8988T (cell line): ENCODE measurements at places on chromosomes 6 and 20.
A peak's percentile ranks its signal among the peaks of the same experiment; 100 is the strongest.

DNA sequence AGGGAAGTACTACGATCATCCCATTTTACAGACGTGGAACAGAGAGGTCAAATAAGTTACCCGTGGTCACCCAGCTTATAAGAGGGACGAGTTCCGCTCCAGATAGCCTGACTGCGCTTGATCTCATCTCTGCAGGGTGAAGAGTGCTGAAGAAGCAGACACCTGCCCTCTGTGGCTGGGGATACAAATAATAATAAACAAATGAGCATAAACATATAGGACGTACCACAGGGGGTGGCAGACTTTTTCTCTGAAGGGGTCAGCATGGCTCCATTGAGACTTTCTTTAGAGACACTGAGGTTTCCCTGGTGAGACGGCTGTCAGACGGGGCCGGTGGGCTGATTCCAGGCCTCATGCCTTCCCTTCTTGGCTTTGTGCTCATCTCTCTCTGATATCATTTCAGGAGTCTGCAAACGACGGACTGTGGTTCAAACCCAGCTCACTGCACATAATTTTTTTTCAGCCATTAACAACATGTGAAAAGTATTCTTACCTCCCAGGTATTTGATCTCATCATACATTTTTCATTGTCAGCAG is 47.1 kb downstream of the IRF4 start:
- no peak for DNase-seq

- DNase-seq: no peak
Measured at GRCh38 chr20:57380081-57380750, 11.0 kb upstream of the RBM38 start.

DNA sequence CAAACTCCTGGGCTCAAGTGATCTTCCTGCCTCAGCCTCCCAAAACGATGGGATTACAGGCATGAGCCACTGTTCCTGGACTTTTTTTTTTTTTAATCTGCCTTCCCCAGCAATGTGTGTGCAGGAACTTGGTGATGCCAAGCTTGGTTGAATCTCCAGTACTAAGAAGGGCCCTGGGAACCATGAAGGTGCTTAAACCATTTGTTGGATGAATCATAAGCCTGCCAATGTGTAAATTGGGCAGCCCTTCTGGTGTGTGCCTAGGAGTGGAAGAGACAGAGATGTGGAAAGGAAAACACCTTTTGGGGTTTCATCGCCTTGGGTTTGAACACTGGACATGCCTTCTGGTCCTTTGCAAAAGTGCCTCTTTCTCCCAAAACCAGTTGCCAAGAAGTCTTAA is 7.1 kb upstream of the SPO11 start:
- DNase-seq: no peak

GRCh38 chr20:62969939-62970306 is 17.4 kb downstream of the SLC17A9 start:
- DNase-seq: no peak

- no peak for DNase-seq
Measured at GRCh38 chr6:114131945-114132344, 161.0 kb upstream of the HDAC2 start.

DNA sequence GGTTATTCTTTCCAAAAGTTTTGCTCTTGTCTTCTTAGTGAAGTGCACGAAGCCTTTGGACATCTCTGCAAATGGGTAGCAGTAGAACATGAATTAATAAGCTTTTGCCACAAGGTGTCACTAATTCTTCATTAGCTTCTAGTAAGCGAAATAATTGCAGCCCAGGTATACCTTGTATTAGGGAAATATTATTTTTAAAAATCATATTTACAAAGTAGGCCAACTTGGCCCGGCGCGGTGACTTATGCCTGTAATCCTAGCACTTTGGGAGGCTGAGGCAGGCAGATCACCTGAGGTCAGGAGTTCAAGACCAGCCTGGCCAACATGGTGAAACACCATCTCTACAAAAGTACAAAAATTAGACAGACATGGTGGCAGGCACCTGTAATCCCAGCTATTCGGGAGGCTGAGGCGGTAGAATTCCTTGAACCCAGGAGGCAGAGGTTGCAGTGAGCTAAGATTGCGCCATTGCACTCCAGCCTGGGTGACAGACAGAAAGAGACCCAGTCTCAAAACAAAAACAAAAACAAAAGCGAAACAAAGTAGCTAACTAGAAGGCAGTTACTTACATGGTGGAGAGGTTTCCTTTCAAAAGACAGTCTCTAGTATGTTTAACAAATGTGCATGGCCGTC is 8.8 kb upstream of the RSPH3 start:
- no peak for DNase-seq

GRCh38 chr20:34581341-34582184 is 23.0 kb downstream of the MAP1LC3A start:
- no peak for DNase-seq

DNA sequence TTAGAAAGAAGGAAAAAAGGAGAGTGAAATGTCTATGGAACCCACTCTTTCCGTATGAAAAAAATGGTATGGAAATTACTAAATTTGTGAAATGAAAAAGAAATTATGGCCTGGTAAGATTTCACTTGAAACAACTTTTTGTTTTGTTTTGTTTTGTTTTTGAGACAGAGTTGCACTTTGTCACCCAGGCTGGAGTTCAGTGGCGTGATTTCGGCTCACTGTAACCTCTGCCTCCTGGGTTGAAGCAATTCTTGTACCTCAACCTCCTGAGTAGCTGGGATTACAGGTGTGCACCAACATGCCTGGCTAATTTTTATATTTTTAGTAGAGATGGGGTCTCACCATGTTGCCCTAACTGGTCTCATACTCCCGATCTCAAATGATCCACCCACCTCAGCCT is 17.8 kb upstream of the GSTA5 start:
- no peak for DNase-seq

- DNase-seq: peak; percentile 28
Measured at GRCh38 chr6:30037182-30037788, 23.8 kb upstream of the POLR1H start.

DNA sequence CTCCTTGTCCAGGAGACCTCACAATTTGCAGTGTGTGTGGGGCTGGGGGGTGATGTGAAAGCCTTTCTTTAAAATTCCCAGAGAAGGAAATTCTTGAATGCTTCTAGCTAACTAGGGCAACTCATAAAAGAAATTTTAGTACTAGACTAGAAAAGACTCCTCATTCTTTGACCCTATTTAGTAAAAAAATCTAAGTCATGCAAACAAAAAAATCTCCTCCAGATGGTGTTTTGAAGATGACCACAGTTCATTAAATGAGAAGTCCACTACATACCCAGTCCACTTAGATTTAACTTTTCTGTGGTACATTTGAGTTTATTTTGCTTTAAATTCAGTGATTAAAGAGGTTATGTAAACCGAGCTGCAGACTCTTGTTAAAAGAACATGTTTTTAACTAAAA is 67.5 kb downstream of the NDUFAF5 start:
- DNase-seq: no peak

- DNase-seq: no peak
Measured at GRCh38 chr6:141988954-141989705, 143.6 kb upstream of the GJE1 start.

DNA sequence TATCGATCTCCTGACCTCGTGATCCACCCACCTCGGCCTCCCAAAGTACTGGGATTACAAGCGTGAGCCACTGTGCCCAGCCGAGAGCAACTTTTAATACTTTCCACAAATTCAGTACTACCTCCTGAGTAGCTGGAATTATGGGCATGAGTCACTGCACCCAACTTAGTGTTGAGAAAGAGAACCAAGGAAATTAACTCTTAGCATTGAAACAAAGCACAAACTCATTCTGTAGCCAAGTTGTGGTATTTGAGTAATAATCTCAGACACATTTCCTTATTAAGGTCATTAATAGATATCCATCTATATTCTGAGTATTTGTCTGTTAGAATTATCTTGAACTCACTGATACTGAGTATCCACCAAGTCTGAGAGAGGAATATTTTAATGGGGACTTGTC is 14.3 kb upstream of the ELOVL2 start:
- no peak for DNase-seq

- peak; percentile 2 for DNase-seq
Measured at GRCh38 chr6:97586344-97586743, 303.3 kb upstream of the MMS22L start.

DNA sequence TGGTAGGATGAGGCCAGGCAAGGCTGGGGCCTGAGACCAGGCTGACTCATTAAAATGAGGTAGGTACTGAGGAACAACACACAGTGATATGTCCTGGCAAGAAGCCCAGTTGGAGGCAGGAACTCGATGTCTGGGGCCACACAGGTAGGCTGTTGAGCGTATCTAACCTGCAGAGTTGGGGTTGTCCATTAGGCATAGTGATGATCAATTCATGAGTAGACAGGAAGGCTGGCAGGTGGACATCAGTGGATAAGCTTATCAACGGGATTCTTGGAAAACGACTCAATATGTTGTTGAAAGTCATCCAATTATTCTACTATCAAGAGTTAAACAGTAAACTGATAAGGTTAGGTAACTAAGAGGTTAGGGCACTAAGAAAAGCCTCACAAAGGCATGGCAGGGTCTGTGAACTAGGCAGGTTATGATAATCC is 193.2 kb upstream of the COL21A1 start:
- DNase-seq: no peak

- DNase-seq: no peak
Measured at GRCh38 chr6:143215363-143215762, 154.7 kb downstream of the AIG1 start.

DNA sequence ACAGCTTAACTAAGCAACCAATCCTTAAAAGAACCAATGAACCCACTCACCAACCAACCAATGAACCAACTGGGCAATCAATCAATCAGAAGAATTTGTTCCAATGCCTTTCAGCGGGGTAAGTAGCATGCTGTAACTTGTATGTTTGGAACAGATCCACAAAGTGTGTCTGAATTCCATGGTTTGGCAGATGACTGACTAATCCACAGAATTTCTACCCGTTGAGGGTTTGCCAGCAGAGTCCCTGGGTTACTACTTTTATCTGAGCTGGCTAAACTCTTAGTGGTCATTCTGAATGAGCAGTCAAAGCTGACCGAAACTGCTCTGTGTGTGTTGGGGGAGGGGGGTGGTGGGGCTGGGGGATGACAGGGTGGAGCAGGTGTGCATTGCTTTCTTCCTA is 125.0 kb upstream of the JAG1 start:
- DNase-seq: no peak

GRCh38 chr20:16662467-16662866 is 67.4 kb upstream of the SNRPB2 start:
- DNase-seq: no peak

- DNase-seq: no peak
Measured at GRCh38 chr6:136994782-136995181, 50.0 kb downstream of the IL20RA start.

GRCh38 chr6:84835340-84835739 is 70.9 kb upstream of the TBX18 start:
- no peak for DNase-seq

- peak; percentile 76 for DNase-seq
Measured at GRCh38 chr6:21594416-21595281, 1.1 kb downstream of the SOX4 start.

DNA sequence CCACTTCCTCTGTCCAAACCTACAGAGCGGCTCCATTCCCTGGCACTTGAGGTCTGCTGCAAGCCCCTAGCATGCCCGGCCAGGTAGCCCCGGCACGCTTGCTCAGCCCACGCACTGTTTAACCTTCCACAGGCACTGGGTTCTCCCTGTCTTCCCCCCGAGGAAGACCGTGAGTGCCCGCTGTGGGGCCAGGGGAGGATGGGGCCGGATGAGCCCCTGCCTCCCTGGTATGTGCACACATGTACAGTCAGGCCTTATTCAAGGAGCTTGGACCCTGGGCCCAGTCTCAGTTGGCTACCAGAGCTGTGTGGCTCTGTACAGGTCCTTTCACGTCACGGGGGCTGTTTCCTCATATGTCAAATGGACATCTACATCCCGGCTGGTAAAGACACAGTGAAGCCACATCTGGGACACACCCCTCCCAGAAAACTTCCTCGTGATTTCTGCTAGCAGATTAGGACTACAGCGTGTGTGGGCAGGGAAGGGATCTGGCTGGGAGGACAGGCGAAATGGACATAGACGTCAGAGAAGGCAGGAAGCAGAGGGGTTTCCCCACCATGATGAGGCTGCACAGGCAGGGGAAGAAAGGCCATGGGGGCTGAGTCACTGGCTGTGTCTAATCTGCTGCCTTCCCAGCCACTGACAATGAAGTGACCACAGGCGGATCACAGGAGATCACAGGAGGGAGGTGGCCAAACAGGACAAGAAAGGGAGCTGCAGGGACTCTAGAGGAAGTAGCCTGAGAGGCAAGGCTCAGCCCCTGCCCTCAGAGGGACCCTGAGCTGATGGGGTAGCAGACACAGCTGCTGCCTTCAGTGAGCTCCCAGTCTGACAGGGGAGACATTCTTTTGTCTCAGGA is 62.9 kb downstream of the MRPL14 start:
- DNase-seq: peak; percentile 70

DNA sequence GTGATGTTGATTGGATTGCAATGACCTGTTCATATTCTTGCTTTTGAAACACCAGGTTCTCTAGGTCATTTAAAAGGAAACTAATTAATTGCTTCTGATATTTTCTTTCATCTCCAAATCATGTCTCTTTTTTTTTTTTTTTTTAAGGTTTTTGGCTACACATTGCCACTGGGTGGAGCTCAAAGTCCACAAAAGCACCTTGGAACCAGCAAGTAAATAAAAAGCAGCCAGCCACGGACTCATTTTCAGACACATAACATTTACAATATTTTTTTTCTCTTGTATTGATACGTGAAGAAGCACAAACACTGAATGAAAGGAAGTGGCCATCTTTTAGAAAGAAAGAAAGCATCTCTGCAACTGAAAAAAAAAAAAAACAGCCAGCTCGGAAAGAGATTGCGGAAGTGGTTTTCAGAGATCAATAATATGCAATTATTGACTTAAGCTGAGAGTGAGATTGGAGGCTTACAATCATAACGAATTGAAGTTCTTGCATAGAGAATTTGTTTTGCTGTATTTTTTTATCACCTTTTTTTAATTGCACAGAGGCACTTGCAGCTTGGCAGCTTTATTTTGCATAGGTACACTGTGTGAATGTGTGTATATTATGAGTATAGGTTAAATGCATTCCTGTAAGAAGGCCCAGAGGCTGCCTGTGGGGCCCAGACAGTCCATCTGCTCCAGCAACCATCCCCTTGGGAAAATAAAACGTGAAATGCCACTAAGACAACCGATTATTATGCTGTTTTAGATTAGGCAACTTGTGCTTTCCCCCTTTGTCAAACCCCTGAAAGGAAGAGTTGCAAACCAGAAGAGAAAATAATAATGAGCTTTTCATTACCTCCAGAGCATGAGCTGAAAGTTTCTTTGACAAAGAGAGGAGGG is 28.2 kb downstream of the CGA start:
- DNase-seq: no peak

GRCh38 chr20:49700411-49701185 is 13.1 kb downstream of the B4GALT5 start:
- no peak for DNase-seq

- DNase-seq: no peak
Measured at GRCh38 chr20:31934968-31935764, 16.7 kb downstream of the PDRG1 start.

GRCh38 chr6:121008553-121008952 is 325.7 kb downstream of the TBC1D32 start:
- DNase-seq: no peak
